ENCODE measurements at places on chromosomes 3 and 15.
A peak's percentile ranks its signal among the peaks of the same experiment; 100 is the strongest.

DNA sequence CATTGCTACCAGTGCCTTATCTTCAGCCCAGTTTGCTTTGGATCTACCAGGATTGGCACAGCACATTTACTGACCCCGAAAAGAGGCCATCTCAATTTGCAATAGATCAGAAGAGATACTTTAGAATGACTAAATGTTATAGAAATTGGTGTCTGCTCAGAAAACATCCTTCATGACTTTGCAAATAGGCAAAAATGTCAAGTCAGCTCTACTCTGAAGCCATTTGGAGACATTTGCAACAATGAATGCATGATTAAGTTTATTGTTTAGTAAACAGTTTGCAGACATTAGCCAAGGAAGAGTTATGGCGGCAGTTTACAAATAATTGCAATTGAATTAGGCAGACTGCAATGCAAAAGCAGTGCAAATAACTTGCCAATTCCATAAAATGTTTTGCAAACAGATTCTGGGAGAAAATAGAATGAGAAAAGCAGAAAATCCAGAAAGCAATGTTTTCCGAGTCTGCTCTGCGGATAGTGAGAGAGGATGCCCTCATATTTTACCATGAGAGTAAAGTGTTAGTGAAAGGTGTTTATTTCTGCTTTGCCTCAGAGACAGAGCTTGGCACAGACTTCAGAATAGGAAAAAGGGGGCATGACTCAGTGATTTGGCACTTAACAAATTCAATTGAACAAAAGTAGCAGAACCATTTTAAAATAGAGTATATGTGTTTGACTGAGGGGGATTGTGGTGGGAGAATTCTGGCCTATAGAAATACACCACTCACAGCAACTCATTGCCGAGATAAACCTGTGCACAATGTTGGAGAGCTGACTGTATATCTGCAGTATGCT, 334.9 kb upstream of the NR2F2 start:
- no peak for DNase-seq

DNA sequence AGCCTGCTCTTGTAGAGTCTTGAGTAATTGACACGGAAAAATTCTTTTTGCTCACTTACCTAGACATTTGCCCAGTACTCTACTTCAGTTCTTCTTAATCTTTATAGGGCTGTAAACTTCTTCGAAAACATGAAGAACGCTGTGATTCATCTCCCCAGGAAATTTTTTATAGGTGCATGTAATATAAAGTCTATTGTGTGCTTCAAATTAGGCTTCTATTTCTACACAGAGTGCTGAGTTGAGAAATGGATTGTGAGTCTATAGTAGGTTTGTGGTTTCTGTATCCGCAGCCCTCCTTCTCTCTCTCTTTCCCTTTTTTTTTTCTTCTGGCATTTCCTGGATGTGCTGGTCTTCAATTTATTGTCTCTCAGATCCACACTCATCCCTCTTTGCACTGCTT, 183.3 kb upstream of the DCBLD2 start:
- DNase-seq, result no peak

DNA sequence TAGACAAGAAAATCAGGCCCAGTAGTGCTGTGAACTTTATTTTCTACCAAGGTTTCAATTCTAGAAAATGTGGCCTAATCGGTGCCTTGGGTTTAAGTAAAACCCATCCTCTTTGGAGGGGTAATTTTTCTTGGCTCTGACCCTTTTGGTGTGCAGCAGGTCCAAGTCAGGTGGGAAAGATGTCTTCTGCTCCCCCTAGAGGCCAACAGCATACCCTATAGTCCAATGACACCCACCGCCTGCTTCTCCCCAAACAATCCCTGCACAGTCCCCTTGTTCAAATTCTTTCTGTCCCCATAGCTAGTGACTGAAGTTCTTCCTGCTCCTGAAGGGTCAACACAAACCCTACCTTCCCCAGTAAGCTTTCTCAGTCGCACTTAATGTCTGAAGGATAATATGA, 261.8 kb upstream of the GOLGA6L4 start:
- DNase-seq, result no peak

DNA sequence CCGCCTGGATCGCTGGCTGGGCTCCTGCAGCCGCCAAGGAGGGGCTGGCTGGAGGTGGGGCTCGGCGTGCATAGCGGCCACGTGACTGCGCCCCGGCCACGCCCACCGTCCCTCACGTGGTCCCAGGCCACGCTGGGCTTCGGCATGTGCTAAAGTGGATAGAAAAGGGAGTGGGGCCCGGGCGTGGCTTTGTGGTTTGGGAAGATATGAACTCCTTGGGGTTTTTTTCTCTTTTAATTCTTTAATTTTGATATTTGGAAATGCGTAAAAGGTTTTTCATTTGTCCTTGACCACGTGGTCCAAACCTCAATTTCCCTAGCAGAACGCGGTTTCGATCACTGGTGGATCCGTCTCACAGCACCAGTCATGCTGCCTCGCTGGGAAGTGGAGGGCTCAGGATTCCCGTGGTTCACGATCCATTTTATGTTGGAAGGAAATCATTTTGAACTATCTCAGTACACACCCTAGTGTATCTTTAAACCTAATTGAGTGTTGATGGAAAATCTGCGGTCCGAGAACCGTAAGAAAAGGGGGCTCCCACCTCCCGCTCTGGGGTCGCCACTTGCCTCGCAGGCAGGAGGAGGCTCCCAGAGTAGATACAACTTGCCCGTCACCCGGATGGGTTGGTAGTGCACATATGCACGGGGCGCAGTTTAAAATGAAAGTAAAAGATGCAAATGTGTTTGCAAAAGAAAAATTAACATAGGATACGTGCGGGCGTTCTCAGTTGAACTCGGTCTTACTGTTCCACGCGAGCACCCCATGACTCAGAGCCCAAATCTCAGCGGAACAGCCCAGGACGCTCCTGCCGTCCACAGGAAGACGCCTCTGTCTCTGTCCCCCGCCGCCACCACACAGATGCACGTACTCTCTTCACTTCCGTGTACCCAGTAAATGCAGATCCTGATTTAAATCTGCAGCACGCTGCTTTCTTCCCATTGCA, 141.9 kb downstream of the PGPEP1L start:
- peak; percentile 70 for DNase-seq

DNA sequence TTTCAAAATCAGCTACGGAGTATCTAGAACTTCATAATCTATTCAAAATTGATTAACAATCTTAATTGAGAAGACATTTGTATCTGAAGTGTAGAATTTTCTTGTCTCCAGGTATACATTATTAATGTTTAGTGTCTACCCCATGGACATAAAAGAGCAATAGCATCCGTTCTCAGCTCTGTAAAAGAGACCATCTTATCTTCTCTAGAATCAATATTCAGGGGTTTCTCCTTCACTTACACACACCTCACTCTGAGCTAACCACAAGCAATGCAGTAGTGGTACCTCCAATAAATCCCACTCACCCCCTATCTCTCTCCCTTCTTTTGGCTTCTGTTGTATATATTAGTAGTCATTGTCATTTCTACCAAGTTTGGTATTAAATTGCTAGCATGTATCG, 16.2 kb downstream of the MBNL1 start:
- DNase-seq, result no peak

DNA sequence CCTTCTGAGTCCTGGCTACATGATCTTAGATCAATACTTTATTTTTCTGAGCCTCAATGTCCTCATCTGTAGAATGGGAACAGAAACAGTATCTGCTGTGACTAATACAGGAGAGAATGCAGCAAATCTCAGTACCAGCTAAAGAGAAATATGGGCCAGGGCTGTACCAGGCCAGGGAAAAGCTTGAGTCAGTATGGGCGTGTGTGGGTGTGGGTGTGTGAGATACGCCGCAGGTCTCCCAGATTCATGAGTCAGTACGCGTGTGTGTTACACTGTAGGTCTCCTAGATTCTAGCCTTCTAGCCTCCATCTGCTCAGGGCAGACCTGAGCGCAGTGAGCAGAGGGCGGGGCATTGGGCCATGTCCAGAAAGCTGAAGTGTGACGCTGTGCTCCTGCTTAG, 15.2 kb downstream of the GNAI2 start:
- no peak for DNase-seq

- DNase-seq, result no peak
Measured at GRCh38 chr3:111904376-111905241, 45.5 kb downstream of the PHLDB2 start.

- DNase-seq, result no peak
Measured at GRCh38 chr15:74892313-74892712, 2.5 kb downstream of the MPI start.

GRCh38 chr3:49120438-49121131, at the start of gene USP19:
USP19 (minus strand) TSS chr3:49120823; CDS start chr3:49119145, 1,678 bp downstream.
- DNase-seq, result peak; percentile 97

- no peak for DNase-seq
Measured at GRCh38 chr15:41336549-41336948, 3.9 kb downstream of the NUSAP1 start.

DNA sequence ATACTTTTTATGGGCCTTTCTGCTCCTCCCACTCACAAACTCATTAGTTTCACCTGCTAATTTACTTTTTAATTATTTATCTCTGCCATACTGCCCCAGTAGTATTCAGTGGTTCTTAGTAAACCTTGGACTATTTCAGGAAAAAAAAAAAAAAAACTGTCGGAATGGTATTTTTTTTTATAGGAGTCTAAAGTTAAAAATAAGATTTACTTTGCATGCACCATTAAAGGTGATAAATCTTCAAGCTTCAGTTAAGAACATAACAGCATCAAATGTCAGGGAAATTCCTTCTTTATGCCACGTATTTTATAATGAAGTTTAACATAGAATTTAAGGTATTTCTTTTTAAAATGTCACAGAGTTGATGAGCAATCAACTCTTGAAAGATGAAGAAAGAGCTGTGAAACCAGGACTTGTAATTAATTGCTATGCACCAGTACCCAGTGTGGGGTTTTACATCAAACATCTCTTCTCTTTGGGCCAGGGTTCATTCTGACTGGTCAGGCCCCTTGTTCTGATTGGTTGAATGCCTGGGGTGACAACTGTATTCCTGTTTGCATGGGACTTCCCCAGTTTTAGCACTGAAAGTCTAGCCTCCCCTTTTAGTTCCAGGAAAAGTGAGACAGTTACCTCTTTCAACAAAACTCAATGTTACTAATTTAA, 40.3 kb upstream of the PTPRG start:
- DNase-seq, result no peak

GRCh38 chr15:68470049-68470742, 38.2 kb upstream of the ITGA11 start:
- no peak for DNase-seq

DNA sequence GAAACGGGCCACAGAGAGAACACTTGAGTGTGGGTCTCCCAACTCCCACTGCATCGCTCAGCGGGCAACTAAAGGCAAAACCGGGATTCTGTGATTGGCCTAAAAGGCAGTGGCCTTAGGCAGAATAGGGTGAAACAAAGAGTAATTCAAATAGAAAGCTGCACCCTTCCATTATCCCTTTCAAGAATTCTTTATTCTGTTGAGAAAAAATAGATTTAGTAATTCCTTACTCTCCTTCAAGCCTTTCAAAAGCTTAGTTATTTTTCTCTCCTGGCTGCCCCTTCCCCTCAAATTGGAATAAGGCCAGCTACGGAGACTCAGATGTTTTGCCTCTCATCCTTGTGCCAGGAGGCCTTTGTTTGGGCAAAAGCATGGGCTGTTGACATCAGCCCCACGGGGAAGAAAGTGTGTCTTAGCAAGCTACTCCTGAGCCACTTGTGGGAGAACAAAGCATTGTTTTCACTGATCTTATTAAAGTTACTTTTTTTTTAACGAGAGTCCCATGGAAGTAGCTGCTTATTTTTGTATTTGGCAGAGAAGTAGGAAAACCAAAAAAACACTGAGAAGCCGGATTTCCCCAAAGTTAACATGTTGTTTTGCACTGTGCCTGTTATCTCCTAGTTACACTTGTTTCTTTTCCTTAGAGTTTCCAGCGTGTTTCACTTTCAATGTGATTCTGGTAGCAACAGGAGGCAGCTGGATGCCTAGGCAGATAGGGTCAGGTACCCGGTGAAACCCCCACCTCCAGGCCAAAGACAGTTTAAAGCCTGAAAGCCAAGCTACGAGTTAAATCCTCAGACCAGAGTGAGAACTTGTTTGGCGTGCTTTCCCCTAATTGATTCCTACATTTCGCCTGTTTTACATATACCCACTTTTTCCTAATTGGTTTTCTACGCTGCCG, 2.2 kb downstream of the ST6GAL1 start:
- no peak for DNase-seq

- DNase-seq, result no peak
Measured at GRCh38 chr15:94193906-94194305, 37.5 kb upstream of the MCTP2 start.

GRCh38 chr15:100663915-100664281, 61.5 kb downstream of the ASB7 start:
- no peak for DNase-seq

- DNase-seq, result no peak
Measured at GRCh38 chr3:45958321-45958791, 15.1 kb downstream of the CXCR6 start.

DNA sequence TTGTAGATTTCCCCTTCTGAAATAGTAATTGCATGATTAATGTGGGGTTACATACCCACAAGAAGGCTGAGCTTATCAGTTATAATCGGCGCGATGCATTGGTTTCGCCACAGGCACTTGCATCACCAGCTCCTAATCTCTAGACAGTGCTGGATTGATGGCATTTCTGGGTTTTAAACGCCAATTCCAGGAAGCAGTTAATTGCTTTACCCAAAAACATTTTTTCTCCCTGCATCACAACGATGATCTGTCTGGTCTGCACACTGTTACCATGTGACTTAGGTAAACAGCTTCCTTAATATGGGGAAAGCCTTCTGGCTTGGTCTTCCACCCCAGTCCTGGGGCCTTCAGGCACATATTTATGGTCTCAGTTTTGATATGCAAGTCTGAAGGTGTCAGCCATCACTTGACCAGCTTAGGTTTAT, 70.0 kb upstream of the HEG1 start:
- no peak for DNase-seq

- DNase-seq, result no peak
Measured at GRCh38 chr3:27554706-27555105, 70.5 kb upstream of the SLC4A7 start.

DNA sequence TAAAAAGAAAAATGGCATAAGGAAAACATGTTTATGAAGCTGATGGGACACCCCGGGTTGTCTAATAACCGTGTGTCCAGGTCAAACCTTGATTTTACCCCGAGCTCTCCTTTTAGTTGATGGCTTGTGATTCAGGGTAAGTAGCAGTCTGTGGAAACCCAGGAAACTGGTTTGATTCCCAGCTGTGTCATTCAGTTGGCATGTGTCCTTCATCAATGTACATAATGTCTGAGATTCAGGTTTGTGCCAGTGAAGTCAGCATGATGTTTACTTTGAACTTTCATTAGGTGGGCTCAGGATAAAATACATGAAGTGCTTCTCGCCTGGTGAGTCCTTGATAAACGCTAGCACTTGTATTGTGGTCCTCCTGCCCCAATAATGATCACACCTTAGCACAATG, 4.3 kb upstream of the COPG1 start:
- DNase-seq, result no peak

Data from retina (tissue), 1 donor.